WTC11 (cell line): ENCODE measurements at places on chromosomes 12 and 14.

DNA sequence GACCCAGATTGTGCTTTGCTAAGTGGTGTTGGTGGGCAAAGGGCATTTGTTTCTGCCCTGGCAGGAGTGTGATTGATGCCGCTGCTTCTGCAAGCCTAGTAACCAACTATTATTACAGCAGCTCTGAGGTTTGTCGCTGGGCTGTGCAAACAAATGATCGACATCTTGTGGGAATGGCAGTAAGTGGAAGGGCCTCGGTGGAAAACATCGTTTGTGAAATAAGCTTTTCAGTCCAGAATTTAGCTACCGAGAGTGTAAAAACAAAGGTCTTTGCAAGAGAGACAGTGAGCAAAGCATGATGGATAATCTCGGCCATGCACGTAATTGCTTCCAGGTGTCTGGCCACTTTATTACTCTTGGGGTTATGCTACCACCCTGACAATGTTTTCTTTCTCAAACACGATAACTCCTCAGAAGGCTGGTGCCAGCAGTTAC lies 397.7 kb upstream of the PRICKLE1 start:
- no peak for DNase-seq

DNA sequence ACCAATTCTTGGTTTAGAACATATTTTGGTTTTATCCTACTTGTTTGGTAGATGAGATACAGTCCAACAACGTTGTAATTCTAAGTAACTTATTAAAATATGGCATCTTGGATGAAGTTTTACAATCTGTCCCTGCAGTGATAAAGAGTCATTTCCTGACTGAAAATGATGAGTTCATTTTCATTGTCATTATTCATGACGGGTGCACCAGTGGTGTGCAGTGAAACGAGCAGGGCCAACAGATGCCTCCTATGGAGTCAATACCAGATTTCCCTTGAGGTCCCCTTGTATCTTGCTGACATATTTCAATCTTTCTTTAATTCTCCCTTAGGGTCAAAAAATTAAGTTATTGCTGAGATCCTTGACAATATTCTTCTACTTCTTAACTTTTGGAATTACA lies 438.5 kb downstream of the LRIG3 start:
- no peak for DNase-seq

DNA sequence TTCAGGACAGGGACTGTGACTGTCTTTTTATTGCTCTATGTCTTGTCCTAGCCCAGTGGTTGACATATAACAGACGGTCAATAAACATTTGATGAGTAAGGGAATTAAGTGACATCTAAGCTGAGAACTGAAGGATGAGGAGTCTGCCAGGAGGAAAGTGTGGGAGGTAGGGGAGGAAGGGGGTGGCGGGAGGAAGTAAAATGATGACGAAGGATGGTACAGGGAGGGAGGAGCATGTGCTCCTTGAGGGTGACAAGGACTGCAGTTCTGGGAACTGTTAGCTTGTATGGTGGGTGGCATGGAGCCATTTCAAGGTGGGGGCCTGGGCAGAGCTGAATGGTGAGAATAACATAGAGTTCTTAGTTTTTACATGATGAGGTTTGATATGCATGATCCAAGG lies 64.4 kb downstream of the RGS6 start:
- no peak for DNase-seq

DNA sequence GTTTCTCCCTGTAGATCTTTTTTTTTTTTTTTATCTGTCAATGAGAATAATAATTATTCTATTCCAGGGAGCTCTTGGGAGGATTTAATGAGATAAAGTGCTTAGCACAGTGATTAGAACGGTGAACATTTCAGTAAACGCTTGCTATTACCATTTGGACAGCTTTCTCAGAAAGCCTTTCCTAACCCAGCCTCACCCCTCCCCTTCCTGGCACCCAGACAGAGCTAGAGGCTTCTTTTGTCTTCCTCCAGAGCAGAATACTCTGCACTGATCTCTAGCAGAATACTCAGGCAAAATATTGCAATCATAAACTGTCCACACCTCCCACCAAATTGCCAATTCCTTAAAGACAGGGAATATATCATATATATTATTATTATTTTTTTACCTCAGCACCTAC lies 66.6 kb downstream of the ERGIC2 start:
- no peak for DNase-seq

DNA sequence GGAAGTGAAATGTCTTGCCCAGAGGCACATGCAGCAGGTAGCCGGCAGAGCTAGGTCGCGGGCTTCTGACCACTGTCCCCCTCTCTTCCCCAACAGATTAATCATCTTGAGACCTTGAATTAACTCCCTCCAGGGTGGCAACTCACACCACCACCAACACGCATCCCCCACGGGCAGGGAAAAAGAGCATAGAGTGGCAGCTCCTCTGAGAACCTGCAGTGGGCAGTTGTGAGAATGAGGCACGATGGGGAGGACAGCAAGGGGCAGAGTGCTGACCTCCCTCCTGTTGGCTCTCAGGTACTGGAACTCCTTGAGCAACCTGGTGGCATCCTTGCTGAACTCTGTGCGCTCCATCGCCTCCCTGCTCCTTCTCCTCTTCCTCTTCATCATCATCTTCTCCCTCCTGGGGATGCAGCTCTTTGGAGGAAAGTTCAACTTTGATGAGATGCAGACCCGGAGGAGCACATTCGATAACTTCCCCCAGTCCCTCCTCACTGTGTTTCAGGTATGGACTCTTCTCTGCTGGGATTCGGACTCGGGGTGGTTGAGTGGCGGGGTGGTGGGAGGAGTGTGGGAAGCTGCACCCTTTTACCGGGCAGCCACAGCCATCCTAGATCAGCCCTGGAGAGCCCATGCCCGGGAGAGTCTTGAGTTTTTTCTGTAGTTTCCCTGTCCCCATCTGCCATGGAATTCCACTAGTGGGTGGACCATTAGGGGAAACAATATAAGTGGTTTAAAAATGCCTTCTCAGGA lies 213.3 kb upstream of the FKBP4 start:
- no peak for DNase-seq

DNA sequence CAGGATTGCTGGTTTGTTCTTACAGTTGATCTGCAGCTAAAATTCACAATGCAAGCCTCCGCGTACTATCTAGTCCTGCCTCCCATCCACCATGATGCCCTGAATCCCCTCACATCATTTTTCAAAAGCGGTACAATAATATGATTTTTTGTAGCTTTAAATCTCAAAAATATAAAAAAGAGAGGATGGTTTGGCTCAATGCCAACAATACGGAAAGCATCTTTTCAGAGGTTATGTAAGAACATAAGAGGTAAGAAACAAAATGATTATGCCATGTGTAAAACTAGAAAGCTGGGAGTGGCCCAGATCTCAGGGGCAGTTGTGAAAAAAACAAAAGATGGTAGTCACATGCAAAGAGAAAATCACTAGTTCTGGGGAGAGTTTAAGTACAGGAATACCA lies 24.0 kb upstream of the ZDHHC17 start:
- DNase-seq, result no peak

DNA sequence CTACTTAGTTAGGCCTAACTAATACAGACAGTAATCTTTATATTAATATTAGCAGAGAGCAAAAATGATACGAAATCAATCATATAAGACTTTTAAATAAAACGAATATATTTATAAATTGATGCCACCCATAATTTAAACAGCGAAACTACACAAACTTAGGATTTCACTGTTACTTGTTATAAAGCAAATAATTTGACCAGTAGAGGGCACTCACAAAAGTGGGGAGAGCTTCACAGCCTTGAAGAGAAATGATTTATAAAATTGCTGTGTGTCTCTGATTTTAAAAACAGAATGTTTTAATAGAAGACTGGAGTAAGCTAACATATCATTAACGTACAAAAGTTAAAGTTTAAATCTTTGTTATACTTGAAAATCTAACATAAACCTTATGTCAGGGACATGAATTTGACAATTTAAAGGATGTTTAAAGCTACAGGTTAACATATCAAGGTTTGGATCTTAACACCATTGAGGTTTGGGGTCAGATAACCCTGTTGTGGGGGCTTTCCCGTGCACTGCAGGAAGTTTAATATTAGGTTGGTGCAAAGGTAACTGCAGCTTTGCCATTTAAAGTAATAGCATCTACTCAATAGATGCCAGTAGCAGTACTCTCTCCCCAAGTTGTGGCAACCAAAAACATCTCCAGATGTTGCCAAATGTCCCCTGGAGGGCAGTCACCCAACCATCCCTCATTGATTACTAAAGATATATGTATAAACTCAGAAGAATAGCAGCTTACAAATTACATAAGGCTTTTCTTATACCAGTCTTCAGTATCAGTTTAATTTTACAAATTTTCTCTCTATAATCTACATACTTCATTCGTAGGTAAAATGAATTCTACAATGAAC lies 9.3 kb downstream of the KRAS start:
- DNase-seq, result no peak

- DNase-seq, result no peak
Observed at GRCh38 chr14:28896337-28896736, 129.8 kb downstream of the FOXG1 start.

GRCh38 chr14:90255871-90256270 lies 482 bp upstream of the PSMC1 start:
- DNase-seq, result no peak

DNA sequence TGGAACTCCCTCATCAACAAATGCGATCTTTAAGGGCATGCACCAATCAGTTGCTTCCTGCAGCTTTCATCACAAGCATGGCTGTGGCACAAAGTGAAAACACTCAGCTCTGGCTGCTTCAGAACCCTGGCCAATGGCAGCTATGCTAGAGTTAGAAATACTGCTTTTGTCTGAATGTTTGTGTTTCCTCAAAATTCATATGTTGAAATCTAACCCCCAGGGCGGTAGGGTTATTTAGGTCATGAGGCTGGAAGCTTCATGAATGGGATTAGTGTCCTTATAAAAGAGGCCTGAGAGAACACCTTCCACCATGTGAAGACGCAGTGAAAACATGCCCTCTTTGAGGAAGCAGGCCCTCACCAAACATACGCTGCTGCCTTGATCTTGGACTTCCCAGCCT lies 453.9 kb downstream of the SNAPC1 start:
- no peak for DNase-seq

DNA sequence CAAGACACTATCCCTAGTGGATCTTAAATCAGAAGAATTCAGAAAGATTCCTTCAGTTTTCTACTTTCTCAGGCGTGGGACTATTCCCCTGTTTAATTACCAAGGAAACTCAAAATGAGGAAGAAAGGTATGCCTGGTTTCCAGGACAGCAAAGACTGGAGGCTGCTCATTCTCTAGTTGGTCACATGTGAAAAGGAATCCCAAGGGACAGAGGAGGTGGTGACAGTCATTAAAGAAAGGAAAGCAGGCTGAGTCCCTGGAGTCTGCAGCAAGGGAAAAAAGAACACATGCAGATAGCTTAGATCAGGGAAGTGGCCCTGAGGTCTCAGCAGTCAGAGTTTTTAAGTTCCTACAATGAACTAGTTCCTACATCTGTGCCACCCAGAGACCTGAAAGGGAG lies 165.4 kb upstream of the CCDC198 start:
- no peak for DNase-seq

- DNase-seq, result peak; percentile 11
Observed at GRCh38 chr14:100522616-100523099, 64.6 kb downstream of the BEGAIN start.

GRCh38 chr12:116465856-116466255 lies 93.3 kb upstream of the MAP1LC3B2 start:
- no peak for DNase-seq

GRCh38 chr12:47388712-47389111 lies 309.0 kb upstream of the AMIGO2 start:
- DNase-seq, result peak; percentile 23

DNA sequence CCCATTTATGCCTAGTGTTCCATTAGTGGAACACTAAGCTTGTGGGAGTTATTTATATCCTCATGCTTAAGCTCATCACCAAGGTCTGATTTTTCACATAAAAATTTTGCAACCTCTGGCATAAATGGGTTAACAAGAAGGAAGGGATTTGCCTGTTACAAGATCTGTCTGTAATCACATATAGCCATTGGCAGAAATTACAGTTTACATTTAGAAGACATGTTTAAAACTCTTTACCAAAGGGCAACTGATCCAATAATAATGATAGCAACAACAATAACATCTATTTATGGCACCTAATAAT lies 422.9 kb downstream of the ZFP36L1 start:
- no peak for DNase-seq

- no peak for DNase-seq
Observed at GRCh38 chr12:103314786-103315185, 181.0 kb downstream of the C12orf42 start.

DNA sequence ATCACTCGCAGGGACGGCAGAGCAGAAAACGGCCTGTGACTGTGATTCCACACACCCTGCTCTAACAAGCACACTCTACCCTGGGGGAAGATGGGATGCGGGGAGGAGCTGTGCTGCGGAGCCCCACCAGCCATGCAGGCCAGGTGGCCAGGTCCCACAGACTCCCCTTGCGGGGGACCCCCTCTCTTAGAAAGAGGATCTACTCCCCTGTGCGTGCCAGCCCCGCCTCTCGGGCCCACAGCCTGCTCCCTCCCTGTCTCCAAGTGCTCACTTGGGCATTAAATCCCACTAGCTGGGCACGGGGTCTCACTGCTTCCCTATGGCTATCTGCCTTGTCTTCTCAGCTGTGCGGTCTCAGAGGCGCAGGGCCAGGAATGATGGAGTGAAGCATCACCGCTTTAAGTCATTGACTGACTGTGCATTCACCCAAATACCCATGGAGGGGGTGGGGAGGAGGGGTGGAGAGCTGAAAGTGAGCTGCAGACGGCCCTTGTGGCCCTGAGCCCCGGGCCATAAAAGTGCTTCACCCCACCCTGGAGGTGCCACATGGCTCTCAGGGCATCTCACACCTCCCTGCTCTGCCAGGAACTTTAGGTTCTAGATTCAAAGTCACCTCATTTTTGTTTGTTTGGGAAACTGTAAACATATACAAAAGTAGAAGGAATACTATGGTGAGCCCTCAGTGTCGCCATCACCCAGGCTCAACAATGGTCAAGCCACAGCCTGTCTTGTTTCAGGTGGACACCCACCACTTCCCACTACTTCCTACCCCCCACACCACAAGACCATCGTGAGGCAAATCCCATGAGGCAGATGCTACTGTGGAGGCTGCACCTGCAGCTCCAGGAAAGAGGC lies 9.4 kb downstream of the STX2 start:
- DNase-seq, result no peak

DNA sequence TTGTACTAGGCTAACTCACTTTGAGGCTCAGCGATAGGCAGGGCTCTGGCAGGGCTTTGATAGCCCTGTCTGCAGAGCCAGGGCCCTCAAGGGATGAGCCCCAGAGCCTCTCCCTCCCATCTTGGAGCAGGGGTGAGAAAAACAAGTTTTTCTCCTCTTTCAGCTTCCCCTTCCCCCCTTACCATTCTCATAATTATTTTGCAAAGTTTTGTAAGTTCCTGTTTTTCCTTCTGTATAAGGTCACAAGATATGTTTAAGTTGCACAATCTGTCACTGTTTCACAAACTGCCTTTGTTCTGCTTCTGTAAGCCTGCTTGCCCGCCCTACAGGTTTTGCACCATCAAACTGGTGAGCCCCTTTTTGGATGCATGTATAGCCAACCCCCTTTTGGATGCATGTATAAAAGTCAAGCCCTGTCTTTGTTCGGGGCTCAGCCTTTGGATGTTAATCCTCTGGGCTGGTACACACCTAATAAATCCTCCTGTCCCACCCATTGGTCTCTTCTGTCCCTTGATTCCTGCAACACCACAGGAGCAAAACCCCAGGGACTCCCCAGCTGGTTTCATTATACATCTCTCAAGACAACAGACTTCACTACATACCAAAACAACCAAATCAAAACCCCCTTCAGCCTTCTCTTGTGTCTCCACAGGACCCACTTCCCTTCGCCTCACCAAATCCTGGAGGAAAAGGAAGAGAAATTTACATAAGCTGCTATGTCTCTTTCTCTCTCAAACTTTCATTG lies 52.5 kb upstream of the RESF1 start:
- no peak for DNase-seq
